ENCODE measurements at places on chromosomes 3 and 15.

DNA sequence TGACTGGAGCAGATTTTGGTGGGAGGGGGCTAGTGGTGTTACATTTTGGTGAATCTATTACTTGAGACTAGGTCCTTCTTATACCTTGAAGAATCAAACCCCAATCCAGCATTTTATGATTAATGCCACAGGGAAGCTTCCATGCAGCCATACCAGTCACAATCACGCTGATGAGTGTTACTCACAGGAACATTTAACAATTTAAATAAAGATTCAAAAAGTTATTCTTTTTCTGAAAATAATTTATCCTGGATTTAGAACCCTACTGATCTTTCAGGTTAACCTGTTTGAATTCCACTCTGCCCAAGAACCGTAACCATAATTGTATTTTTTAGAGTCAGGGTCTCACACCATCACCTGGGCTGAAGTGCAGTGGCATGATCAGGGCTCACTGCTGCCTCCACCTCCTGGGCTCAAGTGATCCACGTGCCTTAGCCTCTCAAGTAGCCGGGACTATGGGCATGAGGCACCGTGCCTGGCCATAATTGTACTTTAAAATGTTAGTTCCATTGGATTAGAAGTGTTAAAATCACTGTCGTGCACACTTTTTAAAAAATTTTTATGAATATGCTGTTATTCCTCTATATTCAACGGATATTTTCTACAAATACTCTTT, 929 bp upstream of the MTMR10 start:
- no peak for DNase-seq

DNA sequence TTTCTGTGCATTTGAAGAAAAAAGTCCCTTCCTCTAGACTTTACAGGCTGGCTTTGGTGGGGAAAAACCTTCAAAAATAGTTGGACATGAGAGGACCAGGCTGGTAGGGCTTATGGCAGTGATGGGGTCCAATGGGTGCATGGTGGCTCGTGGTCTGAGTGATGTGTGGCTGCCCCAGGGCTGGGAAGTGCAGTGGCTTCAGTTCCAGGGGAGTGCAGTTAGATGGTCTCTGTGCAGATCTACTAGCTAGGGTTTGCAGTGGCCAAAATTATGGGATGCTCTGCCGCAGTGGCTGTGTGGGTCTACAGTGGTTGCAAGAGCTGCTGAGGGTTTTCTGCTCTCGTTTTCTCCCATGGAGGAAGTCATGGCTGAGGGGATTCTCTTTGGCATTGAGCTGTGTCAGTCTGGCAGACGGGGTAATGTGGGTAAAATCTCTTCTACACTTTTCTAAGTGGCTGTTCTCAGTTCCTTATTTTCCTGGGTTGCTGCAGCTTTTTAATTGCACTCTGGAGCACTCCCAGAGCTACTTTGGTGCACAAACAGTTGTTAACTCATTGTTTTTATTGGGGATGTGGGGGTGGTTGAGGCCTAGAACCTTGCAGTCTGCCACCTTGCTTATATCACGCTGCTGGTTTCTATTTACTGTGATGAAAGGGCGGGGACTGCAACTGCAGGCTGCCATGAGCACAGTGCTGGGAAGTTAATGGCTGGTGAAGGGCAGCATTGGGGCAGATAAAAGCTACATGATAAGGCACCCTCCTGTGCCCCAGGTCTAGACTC, 1324.6 kb downstream of the NSUN3 start:
- no peak for DNase-seq

GRCh38 chr3:129313415-129313664, 34.7 kb downstream of the HMCES start:
- DNase-seq, result no peak

DNA sequence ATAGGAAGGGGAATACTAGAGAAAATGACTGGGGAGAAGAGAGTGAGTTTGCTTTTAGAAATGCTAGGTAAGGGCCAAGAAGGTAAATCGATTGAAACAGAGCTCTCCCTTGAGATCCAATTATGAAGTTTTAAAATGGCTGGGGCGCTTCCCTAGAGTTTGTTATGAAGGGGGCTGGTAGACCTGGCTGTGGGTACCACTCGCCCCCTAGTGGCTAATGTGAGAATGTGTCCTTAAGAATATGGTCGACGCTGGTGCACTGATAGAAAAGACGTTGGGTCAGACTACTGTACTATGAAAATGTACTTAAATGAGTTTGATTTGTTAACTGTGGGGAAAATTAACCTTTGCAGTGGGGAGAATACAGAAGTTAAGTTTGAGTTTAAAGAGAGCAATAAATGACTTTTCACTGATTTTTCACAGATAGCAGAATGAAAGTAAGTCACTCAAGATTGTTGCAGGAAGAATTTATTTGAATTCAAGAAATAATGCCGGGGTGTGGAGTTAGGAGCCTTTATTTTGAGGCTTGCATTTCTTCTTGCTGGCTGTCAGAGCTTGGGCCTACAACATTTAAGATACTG, 9.2 kb downstream of the TMPRSS7 start:
- peak; percentile 76 for DNase-seq

GRCh38 chr15:31245756-31246155, 80.9 kb upstream of the KLF13 start:
- DNase-seq, result no peak

GRCh38 chr15:33716025-33716424, 252.3 kb upstream of the CHRM5 start:
- no peak for DNase-seq

- DNase-seq, result no peak
These were observed 214.2 kb downstream of the MEIS2 start for GRCh38 chr15:36886191-36886590.

GRCh38 chr3:114799816-114800215, 347.3 kb downstream of the ZBTB20 start:
- no peak for DNase-seq

- no peak for DNase-seq
These were observed 141.9 kb upstream of the THBS1 start for GRCh38 chr15:39438799-39439592.

- no peak for DNase-seq
These were observed 16.9 kb downstream of the STIMATE start for GRCh38 chr3:52880474-52880873.

DNA sequence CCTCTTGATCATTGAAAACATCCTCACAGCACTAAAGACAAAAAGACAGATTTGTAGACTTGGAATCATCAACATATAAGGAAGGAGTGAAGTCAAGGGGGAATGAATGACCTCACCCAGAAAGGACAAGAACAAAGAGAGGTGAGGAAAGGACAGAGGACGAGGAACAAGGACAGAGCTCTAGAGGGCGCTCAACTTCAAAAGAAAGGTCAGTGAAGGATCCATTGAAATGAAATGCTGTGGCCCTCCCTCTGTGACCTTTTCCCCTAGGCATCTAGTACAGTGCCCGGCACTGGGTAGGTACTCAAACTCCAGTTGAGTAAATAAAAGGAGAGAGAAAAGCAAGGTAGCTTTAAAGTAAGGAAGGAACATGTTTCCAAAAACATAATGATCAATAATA, 2.6 kb downstream of the ATP8B4 start:
- peak; percentile 39 for DNase-seq

All from fibroblast of villous mesenchyme (primary cell).